ENCODE measurements at places on chromosomes 3 and 15.

DNA sequence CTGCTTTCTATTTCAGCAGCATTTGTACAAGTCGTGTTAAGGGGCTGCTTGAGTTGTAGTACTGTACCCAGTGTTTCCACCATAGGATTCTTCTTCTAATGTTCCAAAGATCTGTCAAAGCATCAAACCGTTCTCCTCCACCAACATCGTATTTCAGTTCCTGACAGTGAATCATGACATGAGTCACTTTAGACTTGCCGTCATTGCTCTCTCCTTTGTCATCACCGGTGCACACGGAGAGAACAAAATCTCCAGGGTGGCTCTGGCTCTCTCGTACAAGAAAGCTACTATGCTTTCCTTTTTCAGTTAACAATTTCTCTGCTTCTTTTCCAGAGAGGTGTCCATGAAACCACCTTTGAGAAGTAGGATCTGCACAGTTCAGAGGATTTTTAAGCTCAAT lies 270.9 kb upstream of the CCDC54 start:
- no peak for DNase-seq

DNA sequence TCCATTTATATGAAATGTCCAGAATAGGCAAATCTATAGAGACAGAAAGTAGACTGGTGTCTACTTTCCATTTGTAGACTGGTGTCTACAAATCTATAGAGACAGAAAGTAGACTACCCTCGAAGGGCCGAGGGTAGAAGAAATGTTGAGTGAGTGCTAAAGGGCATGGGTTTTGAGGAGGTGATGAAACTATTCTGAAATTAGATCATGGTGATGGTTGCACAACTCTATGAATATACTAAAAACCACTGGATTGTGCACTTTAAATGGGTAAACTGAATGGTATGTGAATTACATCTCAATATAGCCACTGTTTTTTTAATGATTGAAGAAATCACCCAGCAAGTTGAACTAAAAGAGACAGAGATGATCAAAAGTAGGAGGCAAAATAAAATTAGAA lies 27.9 kb downstream of the TP53BP1 start:
- DNase-seq: no peak

DNA sequence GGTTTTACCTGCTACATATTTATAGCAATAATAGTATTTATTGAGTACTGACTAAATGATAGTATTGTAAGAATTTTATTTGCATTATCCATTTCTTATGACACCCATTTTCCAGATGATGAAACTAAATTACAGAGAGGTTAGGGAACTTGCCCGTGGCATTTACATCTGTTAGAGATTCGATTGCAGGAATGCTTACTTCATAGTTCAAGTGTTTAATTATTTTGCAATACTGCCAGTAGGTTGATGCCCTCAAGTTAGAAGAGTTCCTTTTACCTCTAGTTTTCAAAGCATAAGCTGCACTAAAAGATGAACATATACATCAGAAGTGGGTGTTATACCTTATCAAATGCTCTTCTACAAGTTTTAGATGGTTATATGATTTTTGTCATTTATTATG lies 362.8 kb upstream of the RGMA start:
- no peak for DNase-seq

DNA sequence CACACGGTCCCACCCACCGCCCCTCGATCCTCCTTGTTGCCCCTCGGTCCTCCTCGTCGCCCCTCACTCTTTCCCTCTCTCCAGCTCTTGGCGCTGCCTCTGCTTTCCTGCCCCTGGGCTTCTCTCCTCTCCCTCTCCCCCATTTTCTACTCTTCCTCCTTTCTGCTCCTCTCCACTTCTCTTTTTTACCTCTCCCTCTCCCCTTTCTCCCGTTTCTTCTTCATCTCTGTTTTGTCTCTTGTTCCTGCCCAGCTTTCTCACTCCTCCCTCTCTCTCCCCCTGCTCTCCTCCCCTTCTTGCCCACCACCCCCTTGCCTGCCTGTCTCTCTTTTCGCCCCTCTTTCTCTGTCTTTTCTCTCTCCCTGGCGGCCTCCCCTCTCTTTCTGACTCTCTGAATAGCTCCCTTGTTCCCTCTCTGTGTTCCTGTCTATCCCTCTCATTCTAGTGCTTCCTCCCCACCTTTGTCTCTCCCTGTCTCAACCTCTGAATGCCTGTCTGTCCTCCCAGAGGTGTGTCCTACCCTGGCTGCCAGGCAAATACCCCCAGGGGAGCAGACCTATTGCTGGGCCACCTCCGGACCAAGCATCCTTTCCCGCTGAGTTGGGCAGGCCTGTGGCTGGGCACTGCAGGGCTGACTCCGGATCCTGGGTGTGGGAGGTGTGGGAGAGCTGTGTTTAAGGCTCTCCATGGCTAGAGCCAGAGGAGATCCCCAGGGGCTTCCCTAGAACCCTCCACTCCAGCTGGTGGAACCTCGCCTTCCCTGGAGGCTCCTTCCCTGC lies 41.0 kb downstream of the EPHB3 start:
- no peak for DNase-seq
